ENCODE measurements at places on chromosomes 6 and 20.

GRCh38 chr6:119524410-119524809 lies 174.8 kb upstream of the MAN1A1 start:
- no peak for DNase-seq

GRCh38 chr6:130524552-130524951 lies 158.7 kb downstream of the TMEM200A start:
- DNase-seq: no peak

- DNase-seq: no peak
These were observed 24.5 kb downstream of the ILRUN start for GRCh38 chr6:34671801-34672656.

DNA sequence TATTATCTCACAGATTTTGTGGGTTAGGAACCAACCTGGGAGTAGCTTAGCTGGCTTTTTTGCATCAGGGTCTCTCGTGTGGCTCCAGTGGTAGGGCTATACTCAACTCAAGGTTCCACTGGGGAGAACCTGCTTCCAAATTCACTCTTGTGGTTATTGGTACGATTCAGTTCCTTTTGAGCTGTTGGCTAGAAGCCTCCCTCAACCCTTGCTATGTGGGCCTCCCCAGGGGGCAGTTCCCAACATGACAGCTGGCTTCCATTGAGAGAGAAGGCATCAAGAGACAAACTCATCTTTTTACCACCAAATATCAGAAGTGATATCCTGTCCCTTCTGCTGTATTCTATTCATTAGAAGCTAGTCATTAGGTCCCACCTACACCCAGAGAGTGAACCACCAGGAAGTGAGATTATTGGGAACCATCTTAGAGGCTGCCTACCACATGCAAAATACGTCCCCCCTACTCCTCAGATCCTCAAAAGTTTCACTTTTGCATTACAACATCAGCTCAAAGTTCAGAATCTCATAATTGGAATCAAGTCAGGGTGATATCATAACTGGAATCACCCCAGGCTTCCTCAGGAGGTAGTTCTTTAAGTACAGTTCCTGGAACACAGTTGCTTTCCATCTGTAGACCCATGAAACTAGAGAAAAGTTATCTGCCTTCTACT lies 30.9 kb downstream of the MKKS start:
- no peak for DNase-seq

GRCh38 chr6:6515691-6516607 lies 72.6 kb upstream of the LY86 start:
- DNase-seq: no peak
